Left kidney (tissue), 8 donors: ENCODE measurements at places on chromosomes 5 and 9. TPM values are rescaled to one million over a fixed set of nuclear protein-coding genes. Genes with fewer than 3 reads are reported as not detected.

DNA sequence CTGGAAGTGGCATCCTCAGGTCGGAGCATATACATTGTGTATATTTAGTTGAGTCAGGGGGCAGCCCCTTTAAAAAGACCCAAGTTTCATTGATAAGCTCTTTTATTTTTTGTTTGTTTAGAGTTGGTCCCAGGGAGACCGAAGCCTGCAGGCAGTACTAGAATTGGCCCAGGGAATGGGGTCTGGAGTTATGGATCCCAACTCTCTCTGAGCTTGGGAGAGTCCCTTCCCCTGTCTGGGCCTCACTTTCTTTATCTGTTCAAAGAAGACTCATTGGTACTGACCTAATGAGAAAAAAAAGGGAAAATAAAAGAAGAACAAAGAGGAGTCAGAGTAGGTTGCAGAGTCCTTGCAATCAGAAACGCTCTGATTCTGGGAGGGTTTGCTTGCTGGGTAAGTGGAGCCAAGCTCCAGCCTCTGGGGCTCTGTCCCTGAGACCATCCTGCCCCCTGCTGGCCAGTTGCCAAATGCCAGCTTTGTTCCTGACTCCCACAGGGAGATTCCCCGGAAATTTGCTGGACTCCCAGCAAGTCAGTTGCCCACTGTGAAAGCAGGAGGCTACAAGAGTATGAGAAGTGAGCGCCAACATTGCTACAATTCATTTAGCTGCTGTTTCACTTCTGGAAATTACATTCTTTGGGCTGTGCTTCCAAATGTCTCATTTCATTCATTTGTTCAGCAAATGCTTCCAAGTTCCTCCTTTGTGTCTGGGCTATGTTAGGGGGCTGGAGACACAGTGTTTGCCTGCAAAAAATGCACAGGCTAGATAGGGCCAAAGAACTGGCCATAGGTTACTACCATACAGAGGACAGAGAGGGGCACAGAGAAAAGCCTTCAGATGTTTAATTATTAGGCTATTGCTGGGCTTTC is 156.2 kb downstream of the MELK start:
- peak; percentile 68 for DNase-seq

DNA sequence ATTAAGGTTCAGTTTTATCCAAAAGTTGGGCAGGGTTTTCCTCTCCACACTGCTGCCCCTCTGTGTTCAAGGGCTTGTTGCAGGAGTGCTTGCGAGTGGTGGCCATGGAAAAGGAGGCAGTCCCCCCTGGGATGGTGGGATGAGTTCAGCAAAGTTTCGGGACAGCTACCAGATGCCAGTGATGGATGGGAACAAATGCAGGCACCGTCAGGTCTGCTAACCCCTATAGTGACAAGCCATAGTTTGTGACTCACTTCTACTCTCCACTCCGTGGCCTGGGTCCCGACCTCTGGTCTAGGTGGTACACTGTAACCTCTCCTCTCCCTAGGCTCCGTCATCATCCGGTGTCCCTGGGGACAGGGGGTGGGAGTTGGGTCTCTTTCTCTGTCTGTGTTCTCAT is 3.8 kb upstream of the RNF14 start:
- no peak for DNase-seq

DNA sequence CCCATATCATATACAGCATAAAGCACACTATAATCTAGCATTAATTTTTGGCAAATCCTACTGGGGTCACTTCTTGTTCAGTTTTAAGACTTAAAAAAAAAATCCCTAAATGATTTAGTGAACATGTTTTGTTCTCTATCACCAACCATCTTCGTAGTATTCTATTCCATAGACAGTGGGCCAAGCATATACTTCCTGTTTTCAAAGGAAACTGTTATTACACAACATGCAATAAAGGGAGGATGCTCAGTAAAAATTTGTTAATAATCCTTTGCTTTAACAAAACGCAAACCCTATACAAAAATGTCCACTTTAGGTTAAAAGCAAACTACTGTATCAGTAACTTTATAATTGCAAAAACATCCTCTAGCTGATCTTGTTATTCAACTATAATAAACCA is 13.0 kb downstream of the CCNH start:
- no peak for DNase-seq

GRCh38 chr9:124760719-124761118 is 10.4 kb downstream of the NR6A1 start:
- DNase-seq, result no peak

- DNase-seq, result no peak
Observed at GRCh38 chr9:72454871-72455491, 66.4 kb upstream of the TMC1 start.

- no peak for DNase-seq
Observed at GRCh38 chr5:57950616-57951228, 468.1 kb upstream of the ACTBL2 start.

- DNase-seq, result no peak
Observed at GRCh38 chr5:160333721-160334120, 21.4 kb upstream of the CCNJL start.

- no peak for DNase-seq
Observed at GRCh38 chr5:163563880-163564279, 58.5 kb downstream of the MAT2B start.

DNA sequence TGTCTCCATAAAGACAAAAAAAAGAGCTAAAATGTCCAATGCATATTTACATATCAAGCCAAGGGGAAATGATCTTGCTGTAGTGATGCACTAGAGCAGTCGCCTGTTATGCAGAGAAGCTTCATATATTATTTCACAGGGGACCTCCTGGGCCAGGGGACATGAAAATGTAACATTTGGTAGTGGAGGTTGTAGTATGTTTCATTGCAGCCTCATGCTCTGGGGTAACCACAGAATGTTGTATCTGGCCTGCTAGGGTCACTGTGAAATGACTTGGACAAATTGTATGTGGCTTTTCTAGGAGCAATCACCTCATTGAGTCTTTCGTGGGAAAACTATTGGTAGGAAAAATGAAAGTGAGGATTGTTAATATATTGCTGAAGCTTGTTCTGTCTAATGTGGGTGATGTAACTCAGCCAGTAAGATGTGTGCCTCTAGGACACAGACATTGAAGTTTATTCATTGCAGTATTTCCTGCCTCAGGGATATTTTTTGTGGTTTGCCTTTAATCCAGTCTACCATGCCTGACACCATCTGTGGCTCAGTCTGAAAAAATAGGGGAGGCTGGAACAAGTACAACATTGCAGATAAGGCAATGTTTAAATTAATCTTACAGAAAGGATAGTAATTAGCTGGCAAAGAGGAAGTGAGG is 430.8 kb upstream of the TNC start:
- DNase-seq, result no peak

GRCh38 chr9:80020056-80020455 is 448.3 kb downstream of the TLE4 start:
- DNase-seq, result no peak

PCDHB2 gene
- 6.6 TPM for polyA plus RNA-seq
